ENCODE measurements at places on chromosomes 4 and X.

DNA sequence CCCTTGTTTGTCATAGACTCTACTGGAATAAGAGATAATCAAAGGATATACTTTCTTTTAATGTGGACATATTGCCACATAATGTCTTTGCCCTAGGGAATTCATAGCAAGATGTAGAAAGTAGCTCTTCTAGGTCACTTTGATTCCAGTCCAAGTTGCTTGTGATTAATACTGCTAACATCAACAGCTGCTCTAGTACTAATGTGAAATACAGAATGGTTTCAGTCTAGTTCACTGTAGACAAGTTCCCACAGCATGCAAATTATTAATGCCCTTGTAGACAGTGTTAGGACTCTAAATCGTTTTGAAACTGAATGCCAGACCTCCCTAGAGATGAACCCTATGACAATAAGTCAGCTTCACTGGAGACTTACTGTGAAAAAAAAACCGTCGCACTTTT is 494.6 kb upstream of the ATOH1 start:
- DNase-seq, result peak; percentile 14

DNA sequence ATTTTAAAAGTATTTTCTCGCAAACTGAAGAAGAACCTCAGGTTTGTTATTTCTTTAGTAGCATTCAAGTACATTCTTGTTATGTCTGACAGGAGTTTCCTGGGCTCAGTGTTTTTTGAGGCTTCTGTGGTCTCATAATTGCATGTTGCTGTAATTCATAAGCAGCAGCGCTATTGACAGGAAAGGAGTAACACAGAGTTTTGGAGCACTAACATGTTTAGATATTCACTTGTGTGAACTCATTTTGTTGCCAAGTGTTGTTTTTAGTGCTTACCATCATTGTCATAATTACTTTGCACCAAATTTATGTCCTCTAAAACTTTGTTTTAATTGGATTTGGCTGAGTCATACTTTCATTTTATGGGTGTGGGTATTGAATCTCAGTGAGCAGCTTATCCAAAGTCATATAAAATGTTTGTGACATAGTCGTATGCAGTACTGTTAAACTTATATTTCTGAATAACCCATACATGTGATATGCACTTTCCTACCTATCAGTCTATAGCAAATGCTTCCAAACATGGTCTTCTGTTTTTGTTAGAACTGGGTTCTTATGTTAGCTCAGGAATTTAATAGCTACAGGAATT is 358.7 kb upstream of the CTSO start:
- peak; percentile 53 for DNase-seq

DNA sequence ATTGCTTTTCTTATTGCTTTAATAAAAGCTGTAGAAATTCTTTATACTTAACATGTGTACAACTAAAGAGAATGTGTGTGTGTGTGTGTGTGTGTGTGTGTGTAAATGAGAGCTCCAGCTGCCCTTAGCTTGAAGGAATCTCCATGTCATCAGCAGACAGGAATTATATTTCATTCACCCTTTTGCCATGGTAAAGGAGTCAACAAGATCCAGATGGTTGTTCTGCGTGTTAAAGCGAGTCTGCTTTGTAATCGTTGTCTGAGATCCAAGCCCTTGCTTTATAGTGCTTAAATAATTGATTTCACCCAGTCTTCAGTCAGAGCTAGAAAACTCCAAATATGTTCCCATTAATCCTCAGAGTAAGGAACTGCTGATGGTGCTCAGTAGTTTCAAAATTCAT is 285.5 kb downstream of the PDGFC start:
- peak; percentile 99 for DNase-seq

GRCh38 chr4:13601048-13601447 is 26.5 kb downstream of the BOD1L1 start:
- no peak for DNase-seq

DNA sequence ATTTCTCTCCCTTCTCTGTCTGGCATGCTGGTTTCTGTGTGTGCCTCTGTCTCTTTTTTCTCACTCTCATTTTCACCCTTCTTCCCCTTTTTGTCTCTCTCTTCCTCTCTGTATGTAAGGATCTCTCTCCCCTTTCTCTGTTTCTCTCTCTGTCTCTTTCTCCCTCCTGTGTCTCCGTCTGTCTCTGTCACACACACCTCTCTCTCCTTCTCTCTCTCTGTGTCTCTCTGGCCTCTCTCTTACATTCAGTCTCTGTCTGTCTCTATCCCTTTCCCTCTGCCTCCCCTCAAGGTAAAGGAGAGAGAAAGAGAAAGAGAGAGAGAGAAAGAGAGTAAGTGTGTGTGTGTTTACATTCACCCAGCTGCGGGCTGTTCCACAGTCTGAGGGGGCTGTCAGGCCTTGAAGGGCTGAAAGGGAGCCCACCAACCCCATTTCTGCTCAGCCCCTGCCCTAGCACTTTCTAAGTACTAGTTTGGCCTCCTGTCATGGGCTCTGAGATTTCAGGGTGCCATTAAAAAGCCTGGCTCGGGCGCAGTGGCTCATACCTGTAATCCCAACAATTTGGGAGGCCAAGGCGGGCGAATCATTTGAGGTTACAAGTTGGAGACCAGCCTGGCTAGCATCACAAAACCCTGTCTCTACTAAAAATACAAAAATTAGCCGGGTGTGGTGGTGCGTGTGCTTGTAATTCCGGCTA is 9.6 kb upstream of the TSPYL2 start:
- DNase-seq, result no peak

DNA sequence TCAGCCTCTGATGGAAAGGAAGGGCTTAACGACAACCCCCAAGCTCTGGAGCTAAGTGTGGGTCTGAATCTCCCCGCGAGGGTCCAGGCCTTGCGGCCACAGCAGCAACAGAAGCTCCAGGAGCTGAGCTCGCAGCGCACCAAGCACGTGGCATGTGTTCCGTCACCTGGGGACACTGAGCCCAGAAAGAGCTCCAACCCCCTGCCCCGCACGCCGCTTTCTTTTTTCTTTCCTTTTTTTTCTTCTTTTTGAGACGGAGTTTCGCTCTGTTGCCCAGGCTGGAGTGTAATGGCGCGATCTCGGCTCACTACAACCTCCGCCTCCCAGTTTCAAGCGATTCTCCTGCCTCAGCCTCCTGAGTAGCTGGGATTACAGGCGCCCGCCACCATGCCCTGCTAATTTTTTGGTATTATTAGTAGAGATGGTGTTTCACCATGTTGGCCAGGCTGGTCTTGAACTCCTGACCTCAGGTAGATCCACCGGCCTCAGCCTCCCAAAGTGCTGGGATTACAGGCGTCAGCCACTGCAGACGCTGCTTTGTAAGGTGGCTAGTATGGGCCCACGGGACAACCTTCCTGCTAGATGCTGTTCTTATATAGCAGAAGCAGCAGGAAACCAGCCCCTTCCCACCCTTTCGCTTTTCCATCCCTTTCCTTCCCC is 685 bp upstream of the TNIP2 start:
- DNase-seq, result no peak

DNA sequence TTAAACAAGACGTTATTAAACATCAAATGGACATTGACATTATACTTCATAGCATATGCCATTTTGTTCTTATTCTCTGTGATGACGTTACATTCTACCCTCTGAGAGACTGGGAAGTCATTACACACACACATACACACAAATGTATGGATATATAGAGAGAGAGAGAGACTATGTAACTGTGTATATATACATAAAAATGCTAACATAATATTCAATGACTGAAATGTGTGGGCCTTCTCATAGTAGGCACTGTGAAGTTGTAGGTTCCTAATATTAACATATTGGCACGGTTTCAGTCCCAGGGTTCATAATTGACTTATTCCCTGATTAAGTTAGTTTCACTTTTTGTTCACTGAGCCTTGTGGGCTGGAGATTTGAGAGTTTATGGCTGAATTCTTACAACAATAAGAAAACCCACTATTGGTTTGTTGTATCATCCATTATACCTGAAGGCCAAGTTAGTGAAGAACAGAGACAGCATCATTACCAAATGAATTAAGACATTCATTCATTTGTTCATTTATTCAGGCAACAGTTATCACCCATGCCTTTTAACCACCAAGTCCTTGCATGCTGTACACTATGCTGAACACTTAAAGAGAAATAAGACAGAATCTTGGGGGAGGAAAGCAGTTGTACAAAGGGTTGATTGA is 68.5 kb downstream of the GAB1 start:
- no peak for DNase-seq

DNA sequence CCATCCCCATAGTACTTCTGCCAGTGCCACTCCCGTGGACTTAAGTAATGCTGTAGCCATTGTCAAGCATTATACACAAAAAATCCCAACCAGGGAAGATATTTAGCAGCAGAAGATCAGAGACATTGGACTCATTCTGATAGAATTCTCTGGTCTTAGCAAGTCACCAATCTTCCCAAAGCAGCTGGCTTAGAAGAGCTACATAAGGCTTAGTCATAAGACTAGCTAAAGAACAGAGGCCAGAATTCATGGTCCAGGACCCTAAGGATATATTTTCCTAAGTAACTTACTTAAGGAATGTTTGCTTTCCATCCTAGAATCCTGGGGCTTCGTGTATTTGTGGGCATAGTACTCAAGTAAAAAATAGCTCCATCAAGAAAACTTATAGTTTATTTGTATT is 100.3 kb upstream of the SLIT2 start:
- peak; percentile 12 for DNase-seq

DNA sequence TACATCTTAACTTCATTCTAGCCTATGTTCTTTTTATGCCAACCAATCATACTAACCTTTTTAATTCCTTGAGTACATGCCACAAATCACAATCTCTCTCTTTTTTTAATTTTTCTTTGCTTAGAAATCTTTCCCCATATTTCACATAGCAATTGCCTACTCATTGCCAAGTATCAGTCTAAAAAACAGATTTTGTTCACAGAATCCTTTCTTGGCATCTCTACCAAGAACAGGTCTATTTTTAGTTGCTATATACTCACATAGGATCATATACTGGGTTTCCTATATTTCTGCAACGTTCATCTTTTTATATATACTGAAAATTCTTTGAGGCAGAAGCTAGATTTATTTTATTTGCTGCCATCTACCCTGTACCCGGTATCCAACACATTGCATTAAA is 292.1 kb downstream of the GASK1B start:
- no peak for DNase-seq

Data from fibroblast of upper back skin (primary cell).